ENCODE measurements at places on chromosomes 1 and 21.

GRCh38 chr1:167981933-167982332, 45.1 kb upstream of the MPC2 start:
- DNase-seq: no peak

- DNase-seq: no peak
Observed at GRCh38 chr1:31758823-31759222, 5.3 kb downstream of the ADGRB2 start.

DNA sequence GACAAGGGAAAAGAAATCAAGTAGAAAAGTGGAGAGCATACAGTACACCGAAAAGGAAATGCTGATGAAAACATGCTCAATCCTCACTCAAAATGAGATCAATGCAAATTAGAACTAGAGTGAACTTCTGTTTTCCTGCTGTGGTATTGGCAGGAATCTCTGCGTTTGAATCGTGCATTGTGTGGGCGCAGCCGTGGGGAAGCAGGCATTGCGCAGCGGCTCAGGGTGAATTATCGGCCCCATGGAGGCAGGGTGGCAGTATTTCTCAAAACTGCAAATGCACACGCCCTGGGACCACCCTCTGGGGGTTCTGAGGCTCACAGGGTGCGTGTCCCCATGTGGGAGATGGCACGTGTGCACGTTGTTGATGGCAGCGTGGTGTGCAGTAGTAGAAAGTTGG, 140.6 kb downstream of the PEX14 start:
- no peak for DNase-seq

GRCh38 chr1:165912638-165913037, 85.2 kb downstream of the UCK2 start:
- DNase-seq: no peak

DNA sequence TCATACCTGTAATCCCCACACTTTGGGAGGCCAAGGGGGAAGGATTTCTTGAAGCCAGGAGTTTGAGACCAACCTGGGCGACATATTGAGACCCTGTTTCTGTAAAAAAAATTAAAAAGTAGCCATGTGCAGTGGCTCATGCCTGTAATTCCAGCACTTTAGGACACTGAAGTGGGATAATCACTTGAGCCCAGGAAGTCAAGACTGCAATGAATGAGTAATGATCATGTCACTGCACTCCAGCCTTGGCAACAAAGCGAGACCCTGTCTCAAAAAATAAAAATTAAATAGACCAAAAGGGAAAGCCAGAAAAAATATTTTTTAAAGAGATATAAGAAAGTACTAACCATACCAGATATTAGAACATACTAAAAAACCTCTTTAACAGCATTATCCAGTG, 44.7 kb upstream of the LYPLAL1 start:
- DNase-seq: no peak

DNA sequence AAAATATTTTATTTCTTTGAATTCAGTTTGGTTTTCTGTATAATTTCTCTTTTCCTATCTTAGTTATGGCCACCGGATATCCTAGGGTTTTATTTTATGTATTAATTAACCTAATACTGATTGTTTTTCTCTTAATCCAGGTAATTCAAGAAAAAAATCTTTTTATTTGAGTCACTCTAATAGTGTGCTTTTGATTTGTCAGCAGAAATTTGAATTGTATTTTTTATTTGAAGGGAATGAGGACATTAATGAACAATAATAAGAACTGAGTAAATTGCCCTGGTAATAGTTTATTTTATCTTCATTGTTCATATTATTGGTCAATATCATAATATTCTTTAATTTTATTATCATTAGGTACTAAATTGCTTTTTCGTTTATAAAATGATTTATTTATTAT, 120.1 kb downstream of the USP25 start:
- no peak for DNase-seq
